ENCODE measurements at places on chromosomes 7 and 10. TPM values are rescaled to one million over a fixed set of nuclear protein-coding genes. Genes with fewer than 3 reads are reported as not detected.
A peak's percentile ranks its signal among the peaks of the same experiment; 100 is the strongest.

Gene PIK3CG
- 11.8 TPM for total RNA-seq

Gene ZMIZ2
- 2.8 TPM for total RNA-seq

Gene FEZF1
- total RNA-seq: not detected

Gene ASZ1
- total RNA-seq: not detected

Gene TAS2R5
- total RNA-seq: 1.8 TPM

DNA sequence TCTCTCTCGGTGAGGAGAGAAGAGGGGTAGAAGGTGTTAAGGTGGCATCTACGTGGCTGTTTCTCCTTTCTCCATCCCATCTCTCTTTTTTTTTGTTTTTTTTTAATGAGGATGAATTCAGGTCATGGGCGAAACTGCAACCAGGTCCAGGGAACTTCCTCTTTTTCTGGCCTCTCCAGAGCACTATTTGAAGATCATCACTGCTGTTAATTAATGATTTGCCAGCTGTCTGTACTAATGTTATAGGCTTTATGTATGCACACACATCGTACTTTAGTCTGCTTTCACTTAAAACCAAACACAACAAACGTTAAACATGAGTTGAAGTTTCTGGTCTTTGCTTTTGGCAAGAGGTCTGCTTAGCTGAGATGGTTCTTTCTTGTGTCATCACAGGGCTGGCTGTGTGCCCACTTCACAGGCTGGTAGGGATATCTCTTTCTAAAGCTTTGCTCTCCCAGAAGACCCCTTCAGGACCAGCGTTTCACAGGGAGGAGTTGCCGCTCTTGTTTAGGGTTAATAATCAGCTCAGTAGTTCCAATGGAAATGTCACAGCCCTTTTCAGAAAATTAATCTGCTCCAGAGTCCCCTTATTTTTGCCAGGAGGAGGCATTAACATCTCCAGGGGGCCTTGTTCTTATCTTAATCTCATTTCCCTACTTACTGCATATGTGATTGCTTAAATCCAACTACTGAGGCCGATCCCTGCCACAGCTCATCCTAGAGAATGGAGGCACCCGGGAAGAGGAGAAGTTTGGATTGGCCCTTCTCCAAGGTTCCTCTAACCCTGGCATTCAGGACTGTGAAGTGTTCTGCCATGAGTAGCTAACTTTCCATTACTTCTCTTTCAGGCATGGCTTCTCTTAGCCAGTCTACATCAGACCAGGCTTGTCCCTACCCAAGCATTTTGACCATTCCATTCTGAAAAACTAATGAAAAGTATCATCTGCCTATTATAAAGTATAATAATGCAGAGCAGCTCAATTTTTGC lies 273.9 kb upstream of the NFE2L3 start:
- no peaks in the 10 kb centered on the region for H3K27me3 ChIP-seq
- no peaks in the 10 kb centered on the region for H3K4me1 ChIP-seq
- H3K27ac ChIP-seq: no peak overlapping the region

GRCh38 chr7:107430057-107430456 lies 39.8 kb upstream of the GPR22 start:
- H3K27me3 ChIP-seq: no peaks in the 10 kb centered on the region
- H3K36me3 ChIP-seq: no peaks in the 10 kb centered on the region
- DNase-seq: no peak
- H3K4me1 ChIP-seq: no peaks in the 10 kb centered on the region
- no peak overlapping the region for H3K4me3 ChIP-seq

DNA sequence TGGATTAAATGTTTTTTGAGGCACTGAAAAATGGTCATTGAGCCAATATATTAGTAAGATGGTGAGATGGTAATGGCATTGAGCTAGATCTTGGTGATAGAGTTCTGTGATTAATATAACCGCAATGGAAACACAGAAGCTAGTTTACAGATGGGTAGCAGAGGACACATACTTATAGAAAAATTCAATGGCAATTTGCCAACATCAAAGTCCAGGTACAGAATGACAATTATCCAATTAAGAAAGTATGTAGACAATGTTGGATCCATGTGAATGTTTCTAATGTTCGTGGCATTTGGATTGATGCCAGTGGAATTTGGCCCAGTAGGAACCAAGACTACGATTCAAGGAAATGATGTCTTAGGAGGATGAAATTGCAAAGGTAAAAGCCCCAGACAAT lies 187.8 kb downstream of the GNAT3 start:
- no peak overlapping the region for H3K4me3 ChIP-seq
- no peak for DNase-seq
- H3K36me3 ChIP-seq: no peaks in the 10 kb centered on the region
- H3K27ac ChIP-seq: no peak overlapping the region
- no peaks in the 10 kb centered on the region for H3K27me3 ChIP-seq
- H3K4me1 ChIP-seq: no peaks in the 10 kb centered on the region

- DNase-seq: no peak
- no peak overlapping the region for H3K4me3 ChIP-seq
- H3K27me3 ChIP-seq: no peaks in the 10 kb centered on the region
- H3K27ac ChIP-seq: no peak overlapping the region
Observed at GRCh38 chr10:33125522-33126517, 167.8 kb upstream of the ITGB1 start.

GRCh38 chr7:37128327-37129034 lies 320.2 kb downstream of the ELMO1 start:
- no peak for DNase-seq
- no peaks in the 10 kb centered on the region for H3K4me1 ChIP-seq
- H3K36me3 ChIP-seq: no peaks in the 10 kb centered on the region
- H3K4me3 ChIP-seq: no peak overlapping the region
- no peak overlapping the region for H3K27ac ChIP-seq
- no peaks in the 10 kb centered on the region for H3K27me3 ChIP-seq

DNA sequence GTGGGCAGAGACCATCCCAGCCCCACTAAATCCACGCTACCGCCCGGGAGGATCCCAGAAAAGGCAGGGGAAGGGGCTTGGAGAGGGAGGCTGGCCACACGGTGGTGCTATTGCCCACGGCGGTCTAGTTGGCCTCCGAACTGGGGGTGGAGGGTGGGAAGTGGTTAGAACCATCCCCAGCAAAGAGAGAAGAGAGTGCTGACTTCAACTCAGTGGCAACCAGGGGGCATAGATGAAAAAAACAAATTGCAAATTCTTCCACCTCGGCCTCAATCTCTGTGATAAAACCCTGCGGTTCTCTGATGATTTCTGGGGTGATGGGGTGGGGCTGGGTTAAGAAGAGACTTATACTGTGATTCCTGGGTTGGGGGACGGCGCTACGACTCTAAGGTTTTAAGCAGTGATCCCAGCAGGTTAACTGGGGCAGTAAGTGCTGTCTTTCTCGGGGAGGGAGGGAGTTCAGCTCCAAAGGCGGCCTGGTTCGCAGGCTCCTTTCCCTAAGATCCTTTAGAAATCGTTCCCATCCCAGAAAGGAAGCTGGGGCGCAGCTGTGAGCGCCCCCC lies 154.5 kb upstream of the LYZL2 start:
- peak; percentile 89 for DNase-seq
- H3K27me3 ChIP-seq: no peaks in the 10 kb centered on the region
- H3K36me3 ChIP-seq: no peaks in the 10 kb centered on the region
- H3K4me3 ChIP-seq: peak overlapping the region; percentile 61
- peak overlapping the region; percentile 97 for H3K27ac ChIP-seq

GRCh38 chr7:17613338-17614041 lies 315.0 kb downstream of the AHR start:
- DNase-seq: no peak
- H3K4me1 ChIP-seq: no peaks in the 10 kb centered on the region
- H3K36me3 ChIP-seq: no peaks in the 10 kb centered on the region
- no peak overlapping the region for H3K4me3 ChIP-seq

- no peaks in the 10 kb centered on the region for H3K36me3 ChIP-seq
- no peak for DNase-seq
- no peak overlapping the region for H3K27ac ChIP-seq
- H3K4me3 ChIP-seq: no peak overlapping the region
- H3K27me3 ChIP-seq: no peaks in the 10 kb centered on the region
Observed at GRCh38 chr10:48227213-48227612, 47.3 kb downstream of the FRMPD2 start.

DNA sequence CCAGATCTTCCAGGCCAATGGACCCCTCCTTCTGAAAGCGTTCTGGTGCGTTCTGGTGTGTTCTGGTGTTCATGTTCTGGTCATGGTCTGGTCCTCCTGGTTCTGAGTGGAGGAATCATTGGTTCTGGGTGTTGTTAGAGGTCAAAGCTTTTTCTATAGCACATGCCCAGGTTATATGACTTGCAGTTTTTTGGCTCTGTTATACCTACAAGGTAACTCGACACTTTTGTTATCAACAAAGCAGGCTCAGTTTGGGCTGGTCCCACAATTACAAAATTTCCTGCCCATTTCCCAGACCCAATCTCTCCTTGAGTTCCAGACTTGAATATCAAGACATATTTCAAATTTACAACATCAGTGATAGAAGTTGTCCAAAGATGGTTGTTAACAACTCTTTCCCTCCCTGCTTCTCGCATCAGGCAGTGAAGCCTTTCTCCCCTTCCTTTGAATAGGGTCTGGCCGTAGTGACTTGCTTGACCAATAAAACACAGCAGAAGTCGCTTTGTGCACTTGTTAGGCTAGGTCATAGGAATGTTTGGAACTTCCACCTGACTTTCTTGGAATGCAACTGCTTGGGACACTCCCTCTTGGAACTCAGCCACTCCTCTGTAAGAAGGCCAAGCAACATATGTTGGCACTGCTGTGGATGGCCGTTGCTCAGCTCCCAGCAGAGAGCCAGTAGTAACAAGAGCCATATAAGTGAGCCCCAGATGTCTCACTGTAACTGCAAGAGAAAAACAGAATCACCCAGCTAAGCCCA lies 83.1 kb upstream of the STEAP1B start:
- H3K4me1 ChIP-seq: no peaks in the 10 kb centered on the region
- H3K27me3 ChIP-seq: no peaks in the 10 kb centered on the region
- H3K27ac ChIP-seq: no peak overlapping the region
- no peak overlapping the region for H3K4me3 ChIP-seq
- DNase-seq: no peak
- no peaks in the 10 kb centered on the region for H3K36me3 ChIP-seq

DNA sequence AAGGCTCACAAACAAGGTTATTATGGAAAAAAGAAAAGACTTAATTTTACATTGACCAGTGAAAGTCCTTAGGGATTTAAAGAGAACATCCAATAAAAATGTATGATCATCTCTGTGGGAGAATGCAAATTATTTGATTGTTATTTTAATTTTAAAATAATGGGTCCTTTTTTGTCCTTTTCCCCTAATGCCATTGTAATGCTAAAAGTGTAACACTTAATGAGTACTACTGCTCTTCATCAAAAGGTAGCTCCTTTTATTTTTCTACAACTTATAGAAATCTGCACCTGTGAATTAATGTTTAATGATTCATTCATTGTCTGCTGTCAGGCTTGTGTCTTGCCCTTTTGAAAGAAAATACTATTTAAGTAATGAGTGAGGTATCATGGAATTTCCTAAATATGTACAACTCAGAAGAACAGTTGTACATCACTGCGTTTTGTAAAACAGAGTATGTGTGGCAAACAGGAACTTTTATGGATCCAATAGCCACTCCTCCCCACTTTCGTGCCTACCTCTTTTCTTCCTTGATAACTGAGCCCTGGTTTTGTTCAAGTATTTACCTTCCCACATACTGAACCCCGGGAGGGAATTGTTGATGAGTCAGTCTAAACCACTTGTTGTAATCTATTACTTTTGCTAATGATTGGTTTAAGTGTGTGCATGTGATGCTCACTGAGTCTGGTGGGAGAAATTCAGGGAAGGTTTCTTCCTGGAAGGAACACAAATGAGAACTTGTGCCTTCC lies 19.9 kb upstream of the TRUB1 start:
- no peaks in the 10 kb centered on the region for H3K4me1 ChIP-seq
- no peaks in the 10 kb centered on the region for H3K36me3 ChIP-seq
- no peaks in the 10 kb centered on the region for H3K27me3 ChIP-seq
- no peak overlapping the region for H3K27ac ChIP-seq
- no peak for DNase-seq

DNA sequence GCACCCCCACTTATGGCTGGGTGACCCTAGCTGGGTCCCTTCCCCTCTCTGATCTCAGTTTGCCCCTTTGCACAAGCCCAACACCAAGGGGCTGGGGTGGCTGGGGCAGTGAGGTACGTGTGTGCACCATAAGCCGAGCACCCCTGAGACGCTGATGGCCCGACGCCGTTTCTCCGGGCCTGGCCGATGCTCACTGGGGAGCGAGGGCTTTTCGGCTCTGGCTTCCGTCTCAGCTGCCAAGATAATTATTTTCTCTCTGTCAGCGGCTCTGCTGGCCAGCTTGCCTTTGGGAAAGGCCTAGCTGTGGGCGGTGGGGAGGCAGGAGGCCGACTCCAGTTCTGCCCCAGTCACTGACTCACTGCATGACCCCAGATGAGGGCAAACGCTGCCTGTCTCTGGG lies 91.0 kb downstream of the ZMIZ1 start:
- peak; percentile 76 for DNase-seq
- peaks cover 62% of the 10 kb centered on the region for H3K4me1 ChIP-seq
- H3K27ac ChIP-seq: peak overlapping the region; percentile 93
- H3K27me3 ChIP-seq: no peaks in the 10 kb centered on the region
- H3K36me3 ChIP-seq: no peaks in the 10 kb centered on the region

DNA sequence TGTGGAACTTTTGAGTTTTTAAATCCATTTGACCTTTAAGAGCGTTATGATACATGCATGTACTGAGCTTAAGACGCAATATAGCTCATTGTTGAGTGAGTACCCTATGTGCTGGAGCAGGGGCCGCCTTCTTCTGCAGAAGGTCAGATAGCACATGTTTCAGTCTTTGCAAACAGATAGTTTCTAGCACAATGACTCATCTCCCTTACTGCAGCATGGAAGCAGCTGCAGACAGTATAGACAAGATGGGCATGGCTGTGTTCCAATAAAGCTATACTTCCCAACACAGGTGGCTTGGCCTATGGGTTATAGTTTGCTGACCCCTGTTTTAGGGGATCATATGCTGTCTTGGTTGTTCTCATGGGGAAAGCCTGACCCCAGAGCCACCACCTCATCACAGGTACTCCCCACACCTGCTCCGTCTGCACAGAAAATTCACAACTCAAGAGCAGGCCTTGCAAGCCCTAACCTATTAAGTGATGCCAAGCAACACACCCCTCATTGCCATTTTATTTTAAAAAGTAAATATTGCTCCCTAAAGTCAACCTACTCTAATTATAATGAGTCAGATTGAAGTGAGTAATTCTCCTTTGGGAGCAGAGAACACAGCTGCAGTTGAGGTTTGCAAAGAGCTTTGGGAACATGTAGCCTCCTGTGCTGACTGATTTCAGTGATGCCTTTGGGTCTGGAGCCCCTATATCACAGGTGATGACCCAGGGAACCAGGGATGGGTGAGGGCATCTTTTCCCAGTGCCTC lies 330.1 kb downstream of the PAXIP1 start:
- H3K27me3 ChIP-seq: no peaks in the 10 kb centered on the region
- H3K4me1 ChIP-seq: no peaks in the 10 kb centered on the region
- H3K36me3 ChIP-seq: no peaks in the 10 kb centered on the region

GRCh38 chr10:66746246-66746645 lies 179.6 kb upstream of the LRRTM3 start:
- H3K27ac ChIP-seq: no peak overlapping the region
- H3K4me3 ChIP-seq: no peak overlapping the region
- H3K27me3 ChIP-seq: no peaks in the 10 kb centered on the region
- no peak for DNase-seq
- no peaks in the 10 kb centered on the region for H3K36me3 ChIP-seq
- H3K4me1 ChIP-seq: no peaks in the 10 kb centered on the region
